CD4-positive, alpha-beta T cell treated with Interleukin-10 for 1 hour (primary cell): ENCODE measurements at places on chromosomes 3 and 15.

GRCh38 chr3:140599496-140599895 lies 78.4 kb upstream of the TRIM42 start:
- DNase-seq, result no peak

DNA sequence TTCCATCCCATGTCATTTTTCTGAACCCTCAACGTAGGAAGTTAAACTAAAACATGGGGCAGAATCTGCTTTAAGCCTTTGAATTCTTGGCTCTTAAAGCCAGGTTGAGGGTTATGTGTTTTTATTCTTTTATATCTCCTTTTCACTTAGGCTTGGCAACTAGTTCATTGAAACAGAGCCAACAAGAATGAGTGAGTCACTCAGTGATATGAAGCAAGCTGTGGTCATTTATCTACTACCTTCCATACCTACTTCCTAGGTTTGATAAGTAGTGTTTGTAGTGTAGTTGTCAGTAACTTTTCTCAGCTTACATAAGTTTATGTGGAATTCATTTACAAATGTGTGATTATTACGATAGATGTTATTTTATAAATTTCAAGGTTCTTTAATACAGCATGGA lies 67.4 kb downstream of the SNRPN start:
- no peak for DNase-seq

GRCh38 chr15:83108266-83109219 lies 1.1 kb downstream of the TM6SF1 start:
- DNase-seq, result peak; percentile 21

GRCh38 chr3:144390786-144391185 lies 419.2 kb downstream of the DIPK2A start:
- DNase-seq, result no peak

DNA sequence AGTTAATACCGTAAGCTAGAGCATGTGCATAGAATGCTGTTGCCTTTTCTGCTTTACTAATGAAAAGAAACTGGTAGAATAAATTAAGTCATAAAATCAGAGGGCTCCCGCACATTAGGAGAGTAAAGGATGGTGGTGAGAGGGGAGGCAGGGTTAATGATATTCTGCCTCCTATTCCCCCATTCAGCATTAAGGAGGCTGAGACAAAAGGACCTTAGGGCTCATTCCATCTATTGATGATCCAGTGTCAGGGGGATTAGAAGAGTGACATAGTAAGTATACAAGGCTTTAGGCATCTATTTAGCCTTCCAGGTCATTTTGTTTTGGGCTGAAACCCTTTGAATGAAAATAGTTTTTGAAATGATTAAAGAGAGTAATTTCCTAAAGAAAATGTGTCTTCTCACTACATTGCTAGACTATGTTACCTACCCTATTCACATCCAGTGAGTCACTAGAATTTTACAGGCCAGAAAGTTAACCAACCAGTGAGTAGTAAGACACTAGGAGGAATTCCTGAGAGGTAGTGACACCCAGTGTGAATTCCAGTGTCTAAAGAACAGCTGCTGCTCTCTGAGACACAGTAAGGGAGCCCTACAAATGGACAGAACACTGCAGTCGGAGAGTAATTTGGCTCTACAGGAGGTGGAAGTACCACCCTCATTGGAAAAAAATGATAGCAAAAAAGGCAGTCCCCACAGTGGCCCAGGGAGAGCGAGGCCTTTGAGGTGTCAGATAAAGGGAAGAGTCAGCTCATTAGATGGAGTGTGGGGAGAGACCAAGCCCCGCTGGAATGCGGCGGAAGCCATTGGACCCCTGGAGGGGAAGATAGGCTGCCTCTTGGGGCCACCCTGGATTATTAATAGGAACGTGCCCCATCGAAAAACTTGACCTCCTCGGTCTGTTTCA lies 67.6 kb downstream of the TUSC7 start:
- DNase-seq, result no peak

DNA sequence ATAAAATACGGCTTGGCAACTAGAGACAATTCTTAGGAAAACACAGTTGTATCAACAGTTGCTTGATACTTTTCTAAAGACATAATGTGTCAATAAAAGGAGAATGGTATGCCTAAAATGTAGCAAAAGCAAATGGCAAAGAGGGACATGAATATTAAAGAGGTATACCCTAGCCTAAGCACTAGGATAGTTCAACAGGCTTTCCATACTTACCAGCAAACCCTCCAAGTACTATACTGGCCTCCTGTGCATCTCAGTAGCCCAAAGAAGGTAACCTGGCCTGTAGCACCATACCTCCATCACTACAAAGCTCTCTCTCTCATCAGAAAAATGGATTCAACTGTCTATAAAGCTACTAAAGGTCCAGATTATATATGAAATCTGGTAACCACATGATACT lies 7.5 kb downstream of the SETD2 start:
- no peak for DNase-seq

DNA sequence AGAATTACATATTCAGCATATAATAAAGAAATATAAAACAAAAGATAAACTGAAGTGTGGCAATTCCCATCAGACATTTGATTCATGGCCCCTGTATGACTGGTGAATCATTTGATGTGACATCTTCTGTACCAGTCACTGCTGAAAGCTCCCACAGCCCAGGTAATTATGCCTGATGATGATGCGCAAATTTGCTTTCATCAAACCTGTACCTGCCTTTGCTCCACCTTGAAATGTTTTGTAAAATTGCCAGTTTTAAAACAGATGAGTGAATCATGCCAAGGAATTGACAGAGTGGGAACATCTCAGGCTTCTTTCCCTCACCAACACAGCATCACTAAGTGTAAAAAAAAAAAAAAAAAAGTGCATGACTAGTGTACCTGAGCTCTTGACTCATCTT lies 66.5 kb upstream of the EIF1B start:
- no peak for DNase-seq

- DNase-seq, result no peak
These were observed 170.0 kb upstream of the NDN start for GRCh38 chr15:23857028-23857641.

DNA sequence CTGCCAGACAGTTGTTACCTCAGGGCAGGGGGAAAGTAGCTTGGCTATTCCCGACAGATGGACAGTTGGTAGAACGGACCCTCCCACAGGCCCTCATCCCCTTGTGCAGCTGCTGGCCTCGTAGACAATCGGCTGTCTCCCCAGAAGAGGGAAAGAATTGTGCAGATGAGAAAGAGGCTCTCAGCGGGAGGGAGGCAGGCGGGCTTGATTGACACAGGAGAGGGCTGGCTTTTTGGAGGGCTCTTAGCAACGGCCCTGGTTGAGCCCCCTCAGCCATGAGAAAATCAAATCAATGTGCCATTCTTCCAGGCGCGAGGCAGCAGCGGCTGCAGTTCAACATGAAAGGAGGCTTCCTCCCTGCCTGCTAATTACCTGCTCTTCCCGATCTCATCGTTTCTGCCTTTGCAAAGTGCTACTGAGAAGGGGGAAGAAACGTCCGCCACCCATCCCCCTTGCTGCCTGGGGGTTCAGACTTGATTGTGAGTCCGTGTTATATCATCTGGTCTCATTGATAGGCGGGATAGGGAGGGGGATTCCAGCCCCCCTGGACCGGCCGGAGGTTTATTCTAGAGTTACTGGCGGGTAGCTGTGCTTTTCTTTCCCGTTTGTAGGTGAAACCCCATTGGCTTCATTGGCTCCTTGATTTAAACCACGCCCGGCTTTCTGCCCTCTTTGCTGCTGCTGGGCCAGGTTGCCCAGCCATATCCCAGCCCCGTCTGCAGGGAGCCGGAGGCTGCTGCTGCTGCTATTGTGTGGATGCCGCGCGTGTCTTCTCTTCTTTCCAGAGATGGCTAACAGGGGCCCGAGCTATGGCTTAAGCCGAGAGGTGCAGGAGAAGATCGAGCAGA lies at the start of gene TAGLN3:
Gene TAGLN3 (plus strand): TSS at position 287 of the 848 bp plus-strand sequence. CDS start 501 bp downstream, at position 788.
- DNase-seq, result no peak

DNA sequence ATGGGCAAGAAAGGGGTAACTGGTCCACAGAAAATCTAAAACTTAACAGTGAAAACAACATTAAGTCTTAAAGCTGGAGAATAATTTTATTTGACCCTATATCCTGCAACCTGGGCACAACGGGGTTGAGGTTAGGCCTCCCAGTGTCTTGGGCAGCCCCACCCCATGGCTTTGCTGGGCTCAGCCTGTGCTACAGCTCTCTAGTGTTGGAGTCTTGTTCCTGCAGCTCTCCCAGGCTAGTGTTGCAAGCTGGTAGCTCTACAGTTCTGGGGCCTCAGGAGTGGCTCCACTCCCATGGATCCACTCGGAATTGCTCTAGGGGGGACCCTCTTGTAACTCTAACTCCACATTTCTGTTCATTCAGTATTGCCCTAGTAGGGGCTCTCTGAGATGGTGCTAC lies 24.9 kb upstream of the GNB4 start:
- no peak for DNase-seq

DNA sequence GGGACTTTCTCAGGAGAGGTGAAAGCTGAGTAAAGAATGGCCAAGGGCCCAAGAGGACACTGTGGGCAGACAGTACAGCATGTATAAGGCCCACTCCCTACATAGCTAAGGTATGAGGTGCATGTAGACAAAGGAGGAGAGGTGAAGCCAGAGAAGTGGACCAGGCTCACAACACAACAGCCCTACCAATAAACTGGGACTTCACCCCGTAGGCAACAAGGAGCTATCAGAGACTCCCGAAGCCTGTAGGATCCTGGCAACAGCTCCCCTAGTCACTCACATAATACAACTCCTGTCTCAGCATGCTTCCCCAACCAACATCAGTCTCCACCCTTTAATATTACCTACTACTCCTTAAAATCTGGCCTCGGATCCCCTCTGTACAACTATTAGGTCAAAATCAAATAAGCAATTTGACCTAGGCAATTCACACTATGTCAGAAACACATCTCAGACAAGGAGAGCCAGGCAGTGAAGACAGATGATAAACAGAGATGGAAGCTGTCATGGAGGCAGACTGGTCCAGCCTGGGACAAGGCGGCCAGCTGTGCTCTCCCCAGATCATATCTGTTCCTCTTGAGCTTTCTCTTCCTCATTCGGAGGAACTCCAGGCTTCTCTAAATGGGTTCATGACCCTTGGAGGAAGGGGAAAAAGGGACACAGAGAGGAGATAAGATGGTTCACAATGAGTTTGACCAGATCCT lies 1.4 kb downstream of the XXYLT1 start:
- no peak for DNase-seq

- no peak for DNase-seq
These were observed 138.5 kb upstream of the STRIT1 start for GRCh38 chr3:155431856-155432570.

GRCh38 chr3:46848271-46849044 lies 14.8 kb downstream of the MYL3 start:
- peak; percentile 19 for DNase-seq

- no peak for DNase-seq
These were observed 106.2 kb upstream of the THBS1 start for GRCh38 chr15:39474657-39475056.

- DNase-seq, result no peak
These were observed 127.8 kb downstream of the EEFSEC start for GRCh38 chr3:128281056-128281455.

GRCh38 chr3:27840807-27841594 lies 118.9 kb upstream of the EOMES start:
- DNase-seq, result peak; percentile 12

GRCh38 chr3:45545476-45545875 lies 49.1 kb upstream of the LIMD1 start:
- no peak for DNase-seq

DNA sequence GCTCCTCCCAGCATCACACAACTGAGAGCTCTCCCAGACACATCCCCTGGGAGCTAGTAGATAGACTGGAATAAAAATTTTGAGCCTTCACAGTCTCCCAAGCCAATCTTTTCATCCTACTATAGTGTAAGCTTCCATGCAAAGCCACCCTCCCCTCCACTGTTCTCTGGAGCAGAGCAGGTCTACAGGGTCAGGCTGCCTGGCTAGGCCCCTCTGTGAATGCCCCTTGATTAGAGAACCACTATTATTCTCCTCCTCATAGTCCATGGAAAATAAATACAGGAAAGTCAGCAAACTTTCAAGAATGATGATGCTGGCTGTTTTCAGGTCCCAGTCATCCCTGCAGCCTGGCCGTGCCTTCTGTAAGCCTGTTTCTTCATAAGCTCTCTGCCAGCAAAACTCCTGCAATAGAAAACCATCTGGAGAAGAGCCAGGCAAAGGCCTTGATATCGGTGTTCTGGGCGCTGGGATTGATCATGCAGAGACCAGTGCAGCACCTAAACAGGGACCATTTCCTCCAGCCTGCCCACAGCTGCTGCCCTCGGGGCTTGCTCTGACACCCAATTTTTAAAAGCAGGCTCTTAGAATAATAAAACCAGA lies 51.7 kb downstream of the CRYGS start:
- no peak for DNase-seq

- DNase-seq, result no peak
These were observed 24.6 kb downstream of the PGBD4 start for GRCh38 chr15:34126522-34126921.

DNA sequence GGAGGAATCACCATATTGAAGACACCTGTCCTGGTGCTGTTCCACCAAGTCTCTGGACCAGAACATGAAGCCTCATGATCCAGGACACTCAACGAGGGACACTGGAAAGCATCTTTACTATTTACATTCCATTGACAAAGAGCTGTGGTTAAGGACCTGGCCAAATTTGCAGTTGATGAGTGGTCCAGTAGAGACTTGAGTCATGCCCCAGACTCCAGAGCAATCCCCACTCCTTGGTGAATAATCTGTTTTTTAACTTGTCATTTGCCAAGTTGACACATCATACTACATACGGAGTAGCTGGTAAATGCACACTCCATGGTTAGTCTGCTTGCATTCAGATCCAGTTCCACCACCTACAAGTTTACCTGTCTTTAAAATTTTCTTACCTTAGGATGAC lies 1.2 kb upstream of the COL6A6 start:
- DNase-seq, result no peak

DNA sequence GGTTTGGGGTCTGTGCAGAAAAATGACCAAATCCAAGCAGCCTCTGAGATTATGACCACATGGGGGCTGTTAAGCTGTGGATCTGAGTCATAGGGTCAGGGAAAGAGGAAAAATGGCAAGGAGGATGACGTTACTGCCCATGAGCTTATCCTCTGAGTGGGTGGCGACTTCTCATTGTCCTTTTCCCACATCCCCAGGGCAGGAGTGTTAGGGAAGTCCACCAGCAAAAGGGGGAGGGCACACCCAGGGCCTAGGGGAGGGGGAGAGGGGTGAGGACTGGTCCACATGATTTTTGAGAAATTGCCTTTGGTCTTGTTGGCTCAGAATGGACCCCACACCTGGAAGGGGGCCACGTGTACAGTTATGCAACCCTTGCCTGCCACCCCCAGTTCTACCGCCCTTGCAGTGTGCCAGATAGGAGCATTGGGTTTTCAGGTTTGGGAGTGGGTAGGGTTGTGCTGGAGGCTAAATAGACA lies 2.6 kb downstream of the CD276 start:
- no peak for DNase-seq

GRCh38 chr3:188335656-188336055 lies 181.7 kb downstream of the LPP start:
- DNase-seq, result no peak

DNA sequence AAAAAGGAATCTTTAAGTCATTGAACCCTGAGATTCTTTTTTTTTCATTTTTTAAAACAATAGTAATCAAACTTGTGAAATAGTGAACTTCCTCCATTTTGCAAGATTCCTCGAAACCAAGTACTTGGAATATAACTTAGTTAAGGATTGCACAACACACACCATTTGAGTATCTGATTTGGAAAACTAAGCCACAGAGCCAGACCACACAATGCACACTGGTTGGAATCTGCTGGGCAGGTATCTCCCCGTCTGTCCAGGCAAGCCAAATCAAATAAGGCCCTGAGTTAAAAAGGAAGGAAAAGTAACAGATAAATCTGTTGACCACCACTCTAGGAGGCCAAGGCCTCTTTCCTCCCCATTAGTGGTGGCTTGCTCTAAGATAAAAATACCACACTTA lies 177.5 kb upstream of the ICE2 start:
- no peak for DNase-seq

GRCh38 chr3:58307639-58308215 lies 1.4 kb downstream of the HTD2 start:
- DNase-seq, result peak; percentile 75
